ENCODE measurements at places on chromosomes 13 and 19.

DNA sequence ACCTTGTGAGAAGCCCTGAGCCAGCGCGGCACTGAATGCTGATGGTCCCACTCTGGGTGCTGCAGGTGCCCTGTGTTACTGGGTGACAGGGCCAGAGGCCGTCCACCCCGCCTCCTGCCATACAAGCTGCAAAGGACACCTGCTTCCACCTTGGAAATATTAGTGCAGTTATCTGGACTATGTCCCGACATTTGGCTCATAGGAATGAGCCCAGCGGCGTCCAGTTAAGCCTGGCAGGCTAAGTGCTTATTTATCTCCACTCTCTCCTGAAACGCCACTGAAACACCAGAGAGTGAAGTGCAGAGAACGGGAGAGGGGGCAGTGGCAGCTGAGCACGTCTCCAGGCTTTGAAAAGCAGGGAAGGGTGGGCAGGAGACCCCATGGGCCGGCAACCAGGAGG lies 145.8 kb downstream of the KDM4B start:
- DNase-seq: no peak

DNA sequence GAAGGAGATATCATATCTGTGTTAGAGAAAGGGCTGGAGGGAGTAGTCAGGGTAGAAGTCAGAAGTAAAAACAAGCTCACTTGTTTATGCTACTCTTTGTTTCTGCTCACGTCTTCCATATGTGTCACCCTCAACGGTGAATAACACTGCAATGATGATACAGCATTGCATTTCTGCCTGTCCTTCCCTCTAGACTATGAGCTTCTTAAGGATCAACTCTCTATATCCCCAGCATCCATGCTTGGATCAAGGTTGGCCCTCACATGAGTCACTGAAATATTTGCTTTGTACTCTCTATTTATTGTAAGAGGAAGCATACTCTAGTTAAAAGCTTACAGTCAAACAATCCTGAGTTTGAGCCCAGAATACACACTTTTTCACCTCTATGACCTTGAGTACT lies 406.0 kb downstream of the RFC3 start:
- DNase-seq: no peak

- no peak for DNase-seq
These were observed 302.6 kb downstream of the SPRY2 start for GRCh38 chr13:80038371-80038770.

GRCh38 chr19:29590278-29590677 lies 15.8 kb upstream of the POP4 start:
- DNase-seq: no peak

DNA sequence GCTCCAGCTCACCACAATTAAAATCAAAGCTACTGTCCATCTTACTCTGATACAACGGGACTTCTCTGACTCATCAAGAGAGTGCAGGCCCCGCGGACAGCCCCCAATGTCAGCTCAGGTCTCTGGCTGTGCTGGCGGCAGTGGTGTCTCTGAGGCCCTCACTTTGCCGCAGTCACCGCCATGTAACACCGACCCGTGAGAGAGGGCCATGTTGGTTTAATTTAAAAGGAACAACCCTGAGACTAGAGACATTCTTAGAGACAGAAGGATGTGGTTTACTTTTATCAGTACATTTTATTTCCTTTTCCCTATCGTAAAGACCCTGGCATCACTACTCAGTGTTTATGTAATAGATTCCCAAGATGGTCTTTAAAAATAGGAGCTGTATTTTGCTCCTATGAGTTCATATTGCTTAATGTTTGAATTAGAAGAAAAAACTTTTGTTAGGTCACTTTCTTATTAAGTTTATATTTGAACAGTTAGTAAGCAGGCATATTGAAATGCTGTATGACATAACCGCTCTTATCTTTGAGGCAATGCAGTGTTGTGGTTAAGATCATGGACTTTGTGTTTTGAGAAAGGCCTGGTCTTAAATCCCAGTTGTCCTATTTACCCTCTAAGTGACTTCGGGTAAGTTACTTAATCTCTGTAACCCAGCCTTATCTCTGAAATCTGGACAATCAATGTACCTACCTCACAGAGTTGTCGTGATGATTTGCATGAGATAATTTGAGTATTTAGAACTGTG lies 23.4 kb downstream of the DGKH start:
- no peak for DNase-seq

- no peak for DNase-seq
These were observed 7.4 kb upstream of the GIPR start for GRCh38 chr19:45660636-45661035.

Data from stimulated activated CD4-positive, alpha-beta T cell treated with anti-CD3 and anti-CD28 coated beads, Interleukin-1b, Interleukin-23, amount 100 ng/mL, for 1 hour (primary cell).